ENCODE measurements at places on chromosomes 1 and 21. TPM values are rescaled to one million over a fixed set of nuclear protein-coding genes. Genes with fewer than 3 reads are reported as not detected.

Gene HSD11B1
- polyA plus RNA-seq: not detected

GRCh38 chr1:201001962-201002361, 21.6 kb downstream of the KIF21B start:
- no peak for DNase-seq

DNA sequence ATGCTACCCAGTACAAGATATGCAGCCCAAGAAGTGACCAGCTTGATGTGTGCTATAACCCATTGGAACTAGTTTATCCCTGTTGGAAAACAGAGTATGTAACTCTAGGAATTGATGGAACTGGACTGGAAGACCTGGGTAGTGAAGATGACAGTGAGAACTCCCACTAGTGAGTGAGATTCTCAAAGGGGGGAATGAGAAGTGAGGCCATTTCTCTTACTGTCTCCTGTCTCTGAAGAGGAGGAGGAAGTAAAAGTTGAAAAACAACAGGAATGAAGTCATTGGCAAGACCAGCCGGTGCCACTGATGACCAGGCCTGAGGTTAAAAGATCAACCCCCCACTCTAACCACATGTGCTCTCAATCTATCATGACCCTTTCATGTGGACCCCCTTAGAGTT, 20.9 kb downstream of the PLA2G2F start:
- DNase-seq: peak; percentile 14

DNA sequence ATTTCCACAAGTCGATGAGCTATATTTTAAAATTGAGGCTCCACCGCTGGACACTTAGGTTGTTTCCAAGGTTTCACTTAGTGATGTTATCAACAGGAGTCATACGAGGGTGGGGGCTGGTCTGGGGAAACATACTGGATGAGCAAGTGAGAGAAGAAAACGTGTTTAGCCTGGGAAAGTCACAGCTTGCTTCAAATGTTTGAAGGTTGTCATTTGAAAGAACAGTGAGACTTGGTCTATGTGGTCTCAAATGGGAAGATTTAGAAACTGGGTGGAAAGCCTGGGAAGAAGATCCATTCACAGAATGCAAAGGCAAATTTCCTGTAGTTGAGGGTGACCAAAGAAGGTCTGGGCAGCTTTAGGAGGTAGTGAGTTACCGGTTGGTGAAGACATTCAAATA, 9.9 kb upstream of the DYRK1A start:
- no peak for DNase-seq

- DNase-seq: no peak
Measured at GRCh38 chr1:226586650-226587422, 38.3 kb downstream of the STUM start.

DNA sequence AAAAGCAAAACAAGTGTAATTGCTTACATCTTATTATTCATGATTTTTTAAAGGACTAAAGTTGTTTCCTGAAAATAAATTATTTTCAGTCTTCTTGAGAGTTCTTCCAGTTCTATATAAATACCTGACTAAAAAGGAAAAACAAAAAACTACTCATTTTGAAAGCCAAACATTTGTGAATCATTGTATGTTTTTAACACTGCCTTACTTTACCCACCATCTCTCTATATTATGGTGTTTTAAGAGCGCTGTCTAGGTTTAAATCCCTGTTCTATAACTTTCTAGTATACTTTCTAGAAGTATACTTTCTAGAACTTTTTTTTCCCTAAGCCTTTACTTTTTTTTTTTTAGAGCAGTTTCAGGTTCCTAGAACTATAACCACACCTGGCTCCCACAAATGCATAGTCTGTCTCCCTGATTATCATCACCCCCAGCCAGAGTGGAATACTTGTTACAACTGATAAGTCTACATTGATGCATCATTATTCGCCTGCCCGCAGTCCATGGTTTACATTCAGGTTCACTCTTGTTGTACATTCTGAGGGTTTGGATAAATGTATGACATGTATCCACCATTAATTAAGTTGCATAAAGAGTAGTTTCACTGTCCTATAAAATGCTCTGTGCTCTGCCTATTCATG, 9.8 kb downstream of the RSBN1 start:
- DNase-seq: no peak

GRCh38 chr1:59565611-59566410, 248.9 kb upstream of the HOOK1 start:
- peak; percentile 49 for DNase-seq

DNA sequence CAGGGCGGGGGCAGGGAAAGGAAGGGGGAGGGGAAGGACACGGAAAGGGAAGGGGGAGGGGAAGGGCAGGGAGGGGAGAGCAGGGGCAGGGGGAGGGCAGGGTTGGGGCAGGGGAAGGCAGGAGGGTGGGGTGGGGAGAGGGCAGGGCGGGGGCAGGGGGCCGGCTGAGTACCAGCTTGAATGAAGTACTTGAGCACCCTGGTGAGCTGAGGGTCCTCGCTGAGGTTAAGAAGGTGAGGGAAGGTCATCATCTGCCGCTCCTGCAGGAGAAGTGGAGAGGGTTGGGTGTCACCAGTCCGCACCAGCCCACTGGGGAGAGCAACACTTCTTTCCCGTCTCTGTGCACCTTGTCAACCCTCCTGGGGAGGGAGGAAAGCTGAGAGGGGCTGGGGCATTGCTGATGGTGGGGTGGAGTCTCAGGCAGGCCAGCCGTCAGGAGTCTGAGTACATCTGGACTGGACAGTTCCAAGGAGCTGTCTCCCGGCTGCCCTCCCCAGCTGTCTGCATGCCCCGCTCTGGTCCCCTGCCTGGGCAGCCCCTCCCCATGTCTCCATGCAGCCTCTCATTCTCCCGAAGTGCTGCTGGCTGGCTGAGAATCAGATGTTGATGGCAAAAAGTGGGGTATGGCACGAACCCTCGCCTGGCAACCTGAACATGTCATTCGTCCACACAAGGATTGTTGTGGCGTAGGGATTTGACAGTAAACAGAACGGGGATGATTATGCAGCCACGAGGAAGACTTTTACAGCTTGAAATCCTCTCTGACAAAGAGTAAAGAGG, 70.0 kb downstream of the SCCPDH start:
- peak; percentile 5 for DNase-seq

GRCh38 chr1:149927056-149927562, 494 bp downstream of the SF3B4 start:
- DNase-seq: no peak

GRCh38 chr1:85282424-85282823, 6.0 kb upstream of the BCL10 start:
- DNase-seq: no peak

- DNase-seq: no peak
Measured at GRCh38 chr1:180255536-180256340, 25.7 kb downstream of the LHX4 start.

DNA sequence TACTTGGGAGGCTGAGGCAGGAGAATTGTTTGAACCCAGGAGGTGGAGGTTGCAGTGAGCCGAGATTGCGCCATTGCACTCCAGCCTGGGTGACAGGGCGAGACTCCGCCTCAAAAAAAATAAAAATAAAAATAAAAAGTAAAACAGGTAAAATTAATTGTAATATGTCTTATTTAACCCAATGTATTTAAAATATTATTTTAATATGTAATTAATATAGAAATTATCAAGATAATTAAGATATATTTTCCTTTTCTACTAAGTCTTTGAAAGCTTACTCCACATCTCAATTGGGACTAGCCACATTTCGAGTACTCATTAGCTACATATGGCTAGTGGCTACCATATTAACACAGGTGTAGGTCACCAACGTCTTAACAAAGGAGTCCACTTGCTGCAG, 61.6 kb upstream of the IPO9 start:
- DNase-seq: no peak

DNA sequence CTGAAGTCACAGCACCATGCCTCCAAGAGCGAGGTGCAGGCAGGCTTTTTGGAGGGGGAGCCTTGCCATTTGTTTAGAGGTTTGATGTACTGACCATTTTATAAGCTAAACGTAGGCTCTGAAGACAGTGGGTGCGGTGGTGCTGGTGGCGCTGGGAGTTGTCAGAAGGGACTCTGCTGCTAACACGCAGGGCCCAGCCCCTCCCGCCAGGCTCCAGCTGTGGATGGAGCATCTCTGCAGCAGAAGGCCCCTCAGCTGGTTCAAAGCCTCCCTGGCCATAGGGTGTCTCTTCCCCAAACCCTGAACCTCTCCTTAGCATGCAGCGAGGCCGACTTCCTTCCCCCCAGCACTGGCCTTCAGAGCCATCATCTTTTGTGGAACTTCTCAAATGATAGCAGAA, 105.3 kb downstream of the AJAP1 start:
- no peak for DNase-seq

Data from cardiac muscle cell (in vitro differentiated cells and primary cell).